ENCODE measurements at places on chromosomes 3 and 15.
A peak's percentile ranks its signal among the peaks of the same experiment; 100 is the strongest.

DNA sequence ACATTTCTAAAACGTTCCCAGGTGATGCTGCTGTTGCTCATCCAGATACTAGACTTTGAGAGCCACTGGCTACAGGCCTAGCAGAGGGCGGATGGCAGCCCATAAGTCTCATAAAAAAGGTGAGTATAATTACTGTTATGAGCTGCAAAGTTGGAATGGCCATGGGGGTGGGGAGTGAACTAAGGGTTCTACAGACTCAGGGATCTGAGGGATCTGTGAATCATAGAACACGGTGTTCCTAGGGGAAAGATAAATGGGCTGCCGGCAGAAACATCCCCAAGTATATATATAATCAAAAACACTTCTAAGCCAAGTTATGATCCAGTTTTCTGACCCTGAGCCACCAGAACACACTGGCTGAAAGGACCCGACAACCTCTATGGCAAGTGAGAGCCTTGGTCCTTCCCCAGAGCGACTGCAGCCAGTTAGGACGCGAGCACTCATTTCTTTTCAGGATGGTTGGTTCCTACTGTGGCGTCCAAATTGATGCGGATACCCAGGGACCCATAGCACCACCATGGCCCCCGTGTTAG, 7.9 kb upstream of the SYNM start:
- no peak for DNase-seq

DNA sequence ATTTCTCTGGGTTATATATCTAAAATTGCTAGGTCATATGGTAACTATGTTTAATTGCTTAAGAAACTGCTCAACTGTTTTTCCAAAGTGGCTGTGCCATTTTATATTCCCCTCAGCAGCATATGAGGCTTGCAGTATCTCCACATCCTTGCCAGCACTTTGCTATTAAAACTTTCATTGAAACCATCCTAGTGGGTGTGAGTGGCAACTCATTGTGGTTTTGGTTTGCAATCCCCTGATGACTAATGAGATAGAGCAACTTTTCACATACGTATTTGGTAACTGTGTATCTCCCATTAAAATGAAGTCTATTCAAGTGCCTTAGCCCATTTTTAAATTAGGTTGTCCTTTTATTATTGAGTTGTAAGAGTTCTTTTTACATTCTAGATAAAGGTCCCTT, 17.3 kb downstream of the KPNA1 start:
- DNase-seq: peak; percentile 77

GRCh38 chr3:165204445-165204844, 8.3 kb upstream of the SLITRK3 start:
- no peak for DNase-seq

DNA sequence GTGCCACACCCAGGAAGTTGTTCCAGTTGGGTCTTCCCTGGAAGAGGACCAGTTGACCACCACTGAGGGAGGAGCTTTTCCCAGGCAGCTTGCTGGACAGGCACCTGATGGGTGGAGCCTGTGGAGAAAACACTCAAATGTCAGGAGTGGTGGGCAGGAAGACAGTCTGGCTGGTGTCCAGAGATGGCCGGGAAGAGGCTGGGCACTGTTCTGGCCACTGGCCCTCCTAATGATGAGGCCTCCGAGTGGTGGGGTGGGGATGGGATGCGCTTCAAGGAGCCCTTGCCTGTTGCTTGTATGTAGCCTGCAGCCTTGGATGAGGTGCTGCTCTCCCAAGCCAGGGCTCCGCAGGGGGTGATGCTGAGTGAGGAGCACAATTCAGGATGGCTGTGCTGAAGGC, 12.3 kb downstream of the PLEKHO2 start:
- DNase-seq: no peak

DNA sequence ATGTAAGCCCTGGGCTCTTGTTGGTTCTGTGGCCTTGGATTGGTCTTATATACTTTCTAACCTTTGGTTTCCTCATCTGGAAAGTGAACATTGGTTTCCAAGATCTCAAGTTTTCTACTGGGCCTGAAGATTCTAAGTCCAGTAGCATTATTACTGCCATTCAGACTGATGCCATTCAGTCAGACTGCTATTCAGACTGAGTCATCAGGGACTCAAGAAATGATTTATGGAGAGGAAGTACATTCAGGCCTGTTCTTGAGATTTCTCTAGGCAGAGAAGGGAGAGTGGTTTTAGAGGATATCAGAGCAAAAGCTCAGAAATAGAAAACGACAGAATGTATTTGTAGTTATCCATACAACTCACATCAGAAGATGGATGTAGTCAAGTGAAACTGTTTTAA, 557.2 kb downstream of the NR2F2 start:
- no peak for DNase-seq

Measured in activated CD4-positive, alpha-beta T cell treated with anti-CD3 and anti-CD28 coated beads, Interleukin-2, amount 50 U/mL, for 16 hours (primary cell).